Globus pallidus (tissue), 1 donor: ENCODE measurements at places on chromosomes 16 and 17.

DNA sequence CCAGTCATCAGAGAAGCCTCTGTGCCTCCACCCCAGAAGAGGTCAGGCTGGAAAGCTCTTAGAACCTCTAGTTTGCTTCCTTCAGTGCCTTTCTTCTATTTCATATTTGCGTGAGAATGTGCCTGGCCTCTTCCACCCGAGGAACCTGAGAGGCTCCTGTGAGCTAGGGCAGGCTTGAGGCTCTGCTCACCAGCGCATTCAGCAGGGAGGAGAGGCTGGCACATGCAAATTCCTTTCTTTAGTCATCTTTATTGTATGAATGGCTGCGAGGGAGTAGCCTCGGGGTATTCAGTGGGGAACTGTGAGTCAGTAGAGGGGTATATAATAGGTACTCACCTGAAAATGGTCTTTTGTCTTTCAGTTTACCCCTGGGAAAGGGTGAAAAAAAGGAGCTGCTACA is 268.3 kb downstream of the ABCC12 start:
- DNase-seq, result no peak

DNA sequence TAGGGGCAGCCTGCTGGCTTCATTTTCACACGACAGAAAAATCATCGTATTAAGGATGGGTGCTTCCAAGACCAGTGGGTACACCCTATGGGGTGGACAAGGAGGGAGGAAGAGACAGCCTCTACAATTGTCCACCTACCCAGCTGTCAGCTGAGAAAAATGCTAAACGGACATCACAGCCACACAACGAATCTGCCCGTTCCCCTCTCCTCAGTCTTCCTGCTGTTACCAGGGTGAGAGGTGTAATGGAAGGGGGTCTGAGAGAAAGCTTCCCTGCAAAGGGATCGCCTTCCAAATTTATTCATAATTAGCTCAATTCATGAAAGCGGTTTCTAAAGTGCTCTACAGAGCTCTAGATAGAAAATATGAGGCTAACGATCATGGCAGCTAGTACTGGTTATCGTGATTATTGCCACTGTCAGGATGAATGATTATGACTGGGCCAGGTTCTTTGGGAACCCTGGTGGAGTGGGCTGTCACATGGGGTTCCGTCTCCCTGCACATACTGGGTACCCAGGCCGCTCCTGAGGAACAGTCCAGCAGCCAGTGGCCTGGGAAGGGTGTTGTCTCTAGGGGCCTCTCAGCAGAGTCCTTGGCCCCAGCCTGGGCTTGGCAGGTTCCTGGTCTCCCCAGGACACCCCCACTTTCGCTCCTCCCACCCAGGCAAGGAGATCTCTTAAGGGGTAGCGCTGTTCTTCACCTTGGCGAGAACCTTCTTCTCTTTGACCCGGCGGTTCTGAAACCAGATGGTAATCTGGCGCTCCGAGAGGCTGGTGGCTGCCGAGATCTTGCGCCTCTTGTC is 2.2 kb downstream of the HOXB13 start:
- no peak for DNase-seq

GRCh38 chr16:53092284-53092683 is 37.5 kb downstream of the CHD9 start:
- DNase-seq, result no peak

DNA sequence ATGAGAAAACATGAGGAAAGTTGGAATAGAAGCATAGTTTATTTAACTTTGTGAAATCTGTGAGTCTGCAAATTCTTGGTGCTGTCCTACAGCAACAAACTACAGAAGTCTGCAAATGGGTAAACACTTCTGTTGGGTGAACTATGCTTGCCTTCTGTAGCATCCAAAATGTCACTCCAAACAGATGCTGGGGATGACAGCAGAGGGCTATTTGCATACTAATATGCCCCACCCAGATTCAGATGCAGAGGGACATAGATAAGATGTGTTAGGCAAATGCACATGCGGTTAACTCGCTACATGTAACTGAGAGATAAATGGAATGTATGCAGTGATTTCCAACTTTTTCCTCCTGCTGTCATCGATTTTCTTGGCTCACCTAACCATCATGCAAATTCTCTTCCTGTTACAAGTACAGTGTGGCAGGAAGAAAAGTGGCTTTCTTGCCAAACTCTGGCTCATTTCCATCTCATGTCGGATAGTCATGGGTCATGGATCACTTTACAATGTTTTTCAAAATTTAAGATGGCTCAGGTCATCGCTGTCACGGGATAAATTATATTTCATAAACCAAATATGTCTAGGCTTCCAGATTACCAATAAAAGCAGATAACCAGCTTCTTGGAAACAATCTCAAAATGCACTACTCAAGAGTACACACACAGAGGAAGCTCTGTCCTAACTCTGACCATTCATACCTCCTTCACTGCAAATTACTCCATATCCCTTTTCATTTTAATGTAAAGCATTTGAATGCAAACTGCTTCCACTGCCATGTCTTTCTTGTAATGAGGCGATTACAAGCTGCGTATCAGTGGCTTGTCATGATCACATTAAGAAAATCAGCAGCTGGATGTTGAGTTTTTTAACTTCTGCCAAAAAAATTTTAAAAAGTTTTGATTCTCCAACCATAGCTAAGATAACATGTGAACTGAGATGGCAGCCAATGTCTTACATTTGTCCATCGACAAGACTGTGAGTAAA is 47.7 kb downstream of the ADAMTS18 start:
- DNase-seq, result no peak

DNA sequence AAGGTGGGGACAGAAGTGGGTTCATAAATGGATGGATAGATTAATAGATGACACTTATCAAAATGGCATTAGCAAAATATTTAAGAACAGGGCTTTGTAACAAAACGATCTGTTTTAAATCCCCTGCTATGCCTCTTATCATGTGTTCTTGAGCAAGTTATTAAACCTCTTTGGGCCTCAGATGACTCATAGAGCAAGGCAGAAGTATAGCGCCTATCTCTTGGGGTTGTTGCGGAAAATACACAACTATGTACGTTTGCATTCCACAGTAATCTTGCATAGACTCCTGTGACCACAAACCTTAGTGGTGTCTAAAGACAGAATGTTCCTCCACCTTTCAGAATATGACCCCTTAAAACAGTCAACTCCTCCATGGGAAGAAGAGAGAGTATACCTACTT is 116.8 kb downstream of the CDYL2 start:
- no peak for DNase-seq

- no peak for DNase-seq
Observed at GRCh38 chr17:78973196-78973595, 6.5 kb downstream of the LGALS3BP start.

DNA sequence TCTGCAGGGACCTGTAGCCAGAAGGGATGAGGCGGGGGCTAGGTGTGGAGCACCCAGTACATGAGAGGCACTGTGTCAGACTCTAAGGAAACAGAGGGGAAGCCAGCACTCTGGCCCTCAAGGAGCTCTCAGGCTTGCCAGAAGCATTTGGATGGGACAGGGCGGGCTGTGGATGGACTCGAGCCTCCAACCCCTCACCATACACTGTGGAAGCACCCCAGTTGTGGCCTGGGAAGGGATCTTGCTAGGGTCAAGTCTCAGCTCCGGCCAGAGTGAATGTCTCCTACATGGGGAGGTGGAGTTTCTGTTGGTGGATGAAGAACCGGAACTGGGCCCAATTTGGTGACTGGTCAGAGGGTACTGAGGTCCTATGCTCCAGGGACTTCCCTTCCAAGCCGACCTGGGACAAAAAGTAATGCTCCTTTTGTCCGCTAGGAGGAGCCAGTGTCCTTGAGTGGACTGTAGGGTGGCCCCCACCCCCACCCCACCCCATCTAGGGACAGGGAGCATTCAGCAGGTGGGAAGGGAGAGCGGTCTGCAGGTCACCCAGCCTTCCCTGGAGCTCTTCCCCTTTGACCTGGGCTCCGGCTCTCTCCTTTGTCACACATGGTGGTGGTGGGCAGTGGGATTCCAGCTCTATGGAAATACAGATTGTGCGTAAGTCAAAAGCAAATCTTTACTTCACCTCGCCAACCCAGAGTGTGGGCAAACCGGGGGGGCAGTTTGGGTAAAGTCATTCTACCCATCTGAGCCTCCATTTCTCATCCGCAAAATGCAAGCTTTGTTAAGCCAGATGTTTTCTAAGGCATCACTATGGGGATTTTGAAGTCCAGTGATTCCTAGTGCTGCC is 20.4 kb upstream of the PHB1 start:
- DNase-seq, result peak; percentile 63

- no peak for DNase-seq
Observed at GRCh38 chr17:34997355-34997862, 17.1 kb downstream of the LIG3 start.

DNA sequence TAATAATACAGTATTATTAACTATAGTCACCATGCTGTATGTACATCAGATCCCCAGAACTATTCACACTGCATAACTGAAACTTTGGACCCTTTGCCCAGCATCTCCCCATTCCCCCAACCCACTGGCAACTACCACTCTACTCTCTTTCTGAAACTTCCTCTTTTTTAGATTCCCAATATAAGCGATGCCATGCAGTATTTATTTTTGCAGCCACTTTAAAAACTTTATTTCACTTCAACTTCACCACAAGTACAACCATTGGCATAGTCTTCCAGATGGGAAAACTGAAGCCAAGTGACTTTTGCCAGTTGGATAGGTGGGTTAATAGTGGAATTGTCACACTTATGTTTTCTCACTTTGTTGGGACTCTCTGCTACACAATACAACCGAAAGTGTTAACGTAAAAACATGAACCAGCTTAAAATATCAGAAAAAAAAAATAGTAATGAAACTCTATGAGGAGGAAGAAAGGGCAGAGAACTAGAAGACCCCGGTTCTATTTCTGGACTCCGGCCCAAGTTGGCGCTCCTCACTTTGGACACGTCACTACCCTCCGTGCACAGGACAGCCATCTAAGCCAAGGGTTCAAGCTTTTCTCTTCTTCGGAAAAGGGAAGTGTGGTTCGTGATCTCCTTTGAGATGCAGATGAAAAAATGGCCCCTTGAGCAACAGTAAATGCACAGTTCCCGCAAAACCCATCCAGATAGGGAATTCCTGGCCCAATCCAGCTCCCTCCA is 743 bp downstream of the SHCBP1 start:
- DNase-seq, result no peak

- no peak for DNase-seq
Observed at GRCh38 chr17:82377924-82378740, 6.6 kb downstream of the UTS2R start.

DNA sequence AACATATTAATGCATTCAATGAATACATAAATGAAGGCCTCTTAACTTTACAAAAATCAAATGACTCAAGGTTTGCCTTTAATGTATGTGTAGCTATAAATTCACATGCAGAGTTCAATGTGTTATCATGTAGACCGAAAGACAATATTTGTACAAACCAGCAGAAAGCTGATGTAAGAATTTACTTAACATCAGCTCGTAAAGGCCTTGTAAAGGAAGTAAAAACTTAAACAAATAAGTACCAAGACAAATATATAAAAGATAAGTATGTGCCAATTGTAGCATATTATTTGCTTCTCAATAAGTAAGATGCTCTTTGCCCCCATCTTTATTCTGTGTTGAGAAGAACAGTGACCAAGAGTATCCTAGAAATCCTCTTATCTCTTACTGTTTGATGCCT is 105.7 kb downstream of the SYCE1L start:
- DNase-seq, result no peak

DNA sequence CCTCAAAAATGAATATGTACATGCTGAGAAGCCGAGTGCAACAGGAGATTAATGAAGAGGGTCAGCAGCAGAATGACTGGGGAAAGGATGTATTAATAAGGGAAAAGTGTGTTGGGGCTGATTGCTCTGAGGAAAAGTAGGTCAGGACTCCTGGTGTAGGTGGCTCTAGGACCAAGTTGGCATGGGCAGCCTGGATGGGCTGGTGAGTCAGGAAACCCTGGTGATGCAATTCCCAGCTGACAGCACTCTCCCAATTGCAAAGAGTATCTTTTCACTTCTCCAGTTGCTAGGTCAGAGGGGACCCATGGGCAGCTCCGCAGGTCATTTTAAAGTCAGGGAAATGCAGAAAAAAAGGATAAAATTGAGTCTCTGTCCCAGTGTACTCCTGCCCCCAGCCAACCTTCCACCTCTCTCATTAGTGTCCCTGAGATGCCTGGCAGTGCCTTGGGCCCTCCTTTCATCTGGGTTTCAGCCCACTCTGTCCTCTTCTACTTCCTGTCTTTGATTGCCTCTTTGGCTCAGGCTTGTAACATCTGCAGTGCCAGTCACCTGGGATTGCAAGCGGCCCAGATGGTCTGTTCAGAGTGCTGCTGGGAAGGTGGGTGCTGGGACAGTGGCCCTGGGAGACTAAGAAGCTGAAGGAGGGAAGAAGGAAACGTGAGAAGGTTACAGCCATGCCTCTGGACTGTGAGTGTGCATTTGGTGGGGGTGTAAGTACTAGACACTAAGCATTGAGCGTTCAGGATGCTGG is 2177.2 kb downstream of the TP53TG3F start:
- no peak for DNase-seq

- DNase-seq, result no peak
Observed at GRCh38 chr16:50442221-50442620, 73.4 kb upstream of the BRD7 start.

- peak; percentile 52 for DNase-seq
Observed at GRCh38 chr17:64320613-64321553, 57.8 kb upstream of the TEX2 start.

DNA sequence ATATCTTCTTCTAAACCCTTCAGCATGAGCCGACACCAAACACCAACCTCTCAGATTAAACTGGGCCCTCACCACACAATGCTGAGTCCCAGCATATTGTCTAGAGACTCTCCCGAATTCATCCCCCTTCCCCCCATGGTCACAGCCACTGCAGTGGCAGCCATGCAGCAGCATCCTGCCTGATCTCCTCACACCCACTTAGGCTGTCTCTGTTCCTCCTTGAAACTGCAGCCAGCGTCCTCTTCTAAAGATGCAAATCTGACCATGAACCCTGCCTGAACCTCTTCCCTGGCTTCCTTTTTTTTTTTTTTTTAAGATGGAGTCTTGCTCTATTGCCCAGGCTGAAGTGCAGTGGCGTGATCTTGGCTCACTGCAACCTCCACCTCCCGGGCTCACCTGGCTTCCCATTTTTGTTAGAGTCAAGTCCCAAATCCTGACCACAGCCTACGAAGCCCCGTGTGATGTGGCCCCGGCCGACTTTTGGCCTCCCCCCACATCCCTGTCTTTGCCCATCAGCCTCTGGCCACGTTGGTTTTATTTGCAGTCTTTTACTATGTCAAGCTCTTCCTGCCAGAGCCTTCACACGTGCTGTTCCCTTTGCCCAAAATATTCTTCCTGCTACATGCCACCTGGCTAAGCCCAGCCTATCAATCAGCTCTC is 2.8 kb downstream of the FA2H start:
- no peak for DNase-seq

DNA sequence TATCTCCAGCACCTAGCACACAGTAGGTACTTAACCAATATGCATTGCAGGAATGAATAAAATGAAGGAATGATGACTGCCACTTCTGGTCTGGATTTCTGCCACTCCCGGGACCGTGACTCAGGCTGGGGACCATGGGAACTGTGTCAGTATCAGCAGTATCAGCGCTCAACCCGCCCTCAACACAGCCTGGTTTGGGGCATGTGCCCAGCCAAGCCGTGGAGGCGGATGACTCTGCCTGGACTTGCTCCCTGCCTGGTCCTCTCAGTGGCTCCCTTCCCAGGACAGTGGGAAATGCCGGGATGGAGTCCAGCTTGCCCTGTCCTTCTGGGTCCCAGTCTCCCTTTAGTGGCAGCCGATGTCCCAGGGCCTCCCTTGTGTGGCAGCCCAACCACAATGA is 55.1 kb downstream of the SRCIN1 start:
- peak; percentile 53 for DNase-seq
